Thymus (tissue), 14 donors: ENCODE measurements at places on chromosomes 11 and 22.
A peak's percentile ranks its signal among the peaks of the same experiment; 100 is the strongest.

GRCh38 chr22:42207918-42208317, 62.5 kb downstream of the TCF20 start:
- H3K4me1 ChIP-seq = no peaks in the 10 kb centered on the region
- no peak overlapping the region for H3K4me3 ChIP-seq
- no peak for DNase-seq
- H3K27me3 ChIP-seq = no peaks in the 10 kb centered on the region

DNA sequence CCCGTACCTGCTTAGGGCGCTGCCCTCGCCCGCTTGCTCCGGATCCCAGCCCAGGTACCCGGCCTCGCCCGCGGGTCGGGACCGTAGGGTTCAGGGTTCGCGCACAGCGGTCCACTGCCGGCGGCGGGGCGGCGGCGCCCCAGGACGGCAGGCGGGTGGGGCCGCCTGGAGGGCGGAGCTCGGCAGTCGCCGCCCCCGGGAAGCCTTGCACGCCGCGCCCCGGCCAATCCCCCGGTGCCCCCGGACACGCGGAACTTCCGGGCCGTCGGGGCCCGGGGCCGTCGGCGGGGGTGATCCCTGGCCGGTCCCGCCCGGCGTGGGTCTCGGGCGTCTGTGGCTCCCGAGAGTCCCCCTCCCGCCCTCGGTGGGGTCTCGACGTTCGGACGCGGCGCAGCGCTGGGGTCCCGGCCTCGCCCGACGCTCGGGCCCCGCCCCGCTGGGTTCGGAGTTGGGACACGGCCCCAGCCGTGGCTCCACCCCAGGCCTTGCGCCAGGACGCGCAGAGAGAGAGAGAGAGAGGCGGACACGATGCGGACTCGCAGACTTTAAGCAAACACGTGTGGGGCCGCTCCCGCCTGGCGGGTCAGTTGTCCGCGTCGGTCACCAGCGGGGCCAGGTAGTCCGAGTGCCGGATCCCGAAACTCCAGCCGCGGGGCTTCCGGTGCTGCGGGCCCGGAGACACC, at the start of gene TYMP:
Gene TYMP (minus strand): TSS at position 116 of the 683 bp plus-strand sequence. CDS start 303 bp downstream, outside the sequence.
- DNase-seq = no peak
- peaks cover 3% of the 10 kb centered on the region for H3K36me3 ChIP-seq
- peaks cover 58% of the 10 kb centered on the region for H3K27me3 ChIP-seq
- peak within 1 kb of the TSS; percentile 50 for H3K4me3 ChIP-seq
- H3K27ac ChIP-seq = peak within 1 kb of the TSS; percentile 80

DNA sequence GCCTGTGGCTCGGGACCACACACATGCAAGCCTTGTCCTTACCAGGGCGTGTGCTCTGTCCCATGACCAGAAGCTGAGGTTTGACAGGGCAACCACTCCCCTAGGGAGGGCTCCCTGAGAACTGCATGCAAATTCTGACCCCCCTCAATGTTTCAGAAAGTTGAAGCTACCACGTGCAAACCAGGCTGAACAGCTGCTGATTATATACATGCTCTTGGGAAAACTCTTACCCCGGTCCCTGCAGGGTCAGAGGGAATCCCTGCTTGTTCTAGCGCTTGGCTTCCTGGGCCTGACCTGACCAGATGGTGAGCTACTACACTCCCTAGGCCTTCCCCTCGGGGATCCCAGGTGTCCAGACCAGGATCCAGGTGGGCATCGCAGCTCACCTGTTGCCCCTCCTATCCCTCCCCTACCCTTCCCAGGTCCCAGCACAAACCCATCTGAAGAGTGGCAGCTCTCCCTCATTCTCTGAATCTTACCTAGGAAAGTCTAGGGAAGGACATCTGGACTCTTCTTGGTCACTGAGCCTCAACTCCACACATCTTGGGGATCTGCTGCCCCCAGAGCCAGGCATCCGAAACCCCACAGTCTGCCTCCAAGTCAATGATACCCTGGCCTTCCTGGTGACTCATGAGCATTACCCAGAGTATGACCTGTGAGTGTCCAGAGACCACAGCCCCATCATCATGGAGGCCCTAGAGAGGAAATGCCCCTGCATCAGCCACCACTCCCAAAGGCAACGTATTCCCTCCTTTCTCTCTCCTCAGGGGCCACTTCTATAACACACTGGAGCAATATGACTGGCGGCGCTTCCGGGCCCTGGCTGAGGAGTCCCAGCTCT, 61.5 kb downstream of the BTG4 start:
- H3K27ac ChIP-seq = no peak overlapping the region
- no peak for DNase-seq
- H3K4me1 ChIP-seq = no peaks in the 10 kb centered on the region
- H3K27me3 ChIP-seq = peaks cover 2% of the 10 kb centered on the region

DNA sequence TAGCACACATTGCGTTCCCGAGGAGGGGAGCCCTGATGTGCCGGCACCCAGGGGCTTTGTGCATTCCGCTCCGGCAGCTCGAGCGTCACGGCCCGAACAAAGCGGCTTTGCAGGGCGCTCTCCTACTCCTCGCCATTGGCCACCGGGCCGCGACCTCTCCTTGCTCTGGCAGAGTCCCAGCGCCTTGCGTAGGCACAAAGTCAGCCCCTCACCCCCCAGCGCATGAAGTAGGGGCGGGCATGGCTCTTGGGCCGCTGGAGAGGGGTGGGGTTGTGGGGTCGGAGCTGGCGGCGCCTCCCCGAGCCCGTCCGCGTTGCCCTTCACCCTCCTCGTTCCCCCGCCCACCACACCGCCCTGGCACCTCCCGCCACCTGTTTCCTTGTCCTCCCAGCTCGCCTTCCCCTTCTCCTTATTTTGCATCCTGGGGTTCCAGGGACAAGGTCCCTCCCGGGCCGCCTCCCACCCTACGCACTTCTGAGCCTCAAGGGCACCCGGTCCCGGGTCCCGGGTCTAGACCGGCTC, 753 bp upstream of the PPARA start:
- peak; percentile 46 for DNase-seq
- H3K36me3 ChIP-seq = peaks cover 6% of the 10 kb centered on the region
- peaks cover 20% of the 10 kb centered on the region for H3K4me1 ChIP-seq
- H3K4me3 ChIP-seq = peak overlapping the region; percentile 87

DNA sequence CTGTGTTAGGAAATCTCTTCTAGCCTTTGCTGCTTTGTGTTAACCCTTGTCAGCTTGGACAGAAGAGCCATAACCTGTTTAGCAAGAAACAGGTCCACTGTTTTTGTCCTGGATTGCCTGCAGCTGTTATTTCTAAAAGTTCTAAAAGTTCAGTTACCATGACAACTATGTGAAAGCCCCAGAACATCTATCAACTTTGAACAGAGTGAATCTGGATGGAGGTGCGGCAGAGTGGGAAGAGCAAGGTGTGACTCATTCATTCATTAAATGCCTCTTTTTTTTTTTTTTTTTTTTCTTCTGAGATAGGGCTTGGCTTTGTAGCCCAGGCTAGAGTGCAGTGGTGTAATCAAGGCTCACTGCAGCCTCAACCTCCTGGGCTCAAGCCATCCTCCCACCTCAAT, 50.5 kb downstream of the RBX1 start:
- H3K4me3 ChIP-seq = no peak overlapping the region
- no peaks in the 10 kb centered on the region for H3K27me3 ChIP-seq
- no peak overlapping the region for H3K27ac ChIP-seq

DNA sequence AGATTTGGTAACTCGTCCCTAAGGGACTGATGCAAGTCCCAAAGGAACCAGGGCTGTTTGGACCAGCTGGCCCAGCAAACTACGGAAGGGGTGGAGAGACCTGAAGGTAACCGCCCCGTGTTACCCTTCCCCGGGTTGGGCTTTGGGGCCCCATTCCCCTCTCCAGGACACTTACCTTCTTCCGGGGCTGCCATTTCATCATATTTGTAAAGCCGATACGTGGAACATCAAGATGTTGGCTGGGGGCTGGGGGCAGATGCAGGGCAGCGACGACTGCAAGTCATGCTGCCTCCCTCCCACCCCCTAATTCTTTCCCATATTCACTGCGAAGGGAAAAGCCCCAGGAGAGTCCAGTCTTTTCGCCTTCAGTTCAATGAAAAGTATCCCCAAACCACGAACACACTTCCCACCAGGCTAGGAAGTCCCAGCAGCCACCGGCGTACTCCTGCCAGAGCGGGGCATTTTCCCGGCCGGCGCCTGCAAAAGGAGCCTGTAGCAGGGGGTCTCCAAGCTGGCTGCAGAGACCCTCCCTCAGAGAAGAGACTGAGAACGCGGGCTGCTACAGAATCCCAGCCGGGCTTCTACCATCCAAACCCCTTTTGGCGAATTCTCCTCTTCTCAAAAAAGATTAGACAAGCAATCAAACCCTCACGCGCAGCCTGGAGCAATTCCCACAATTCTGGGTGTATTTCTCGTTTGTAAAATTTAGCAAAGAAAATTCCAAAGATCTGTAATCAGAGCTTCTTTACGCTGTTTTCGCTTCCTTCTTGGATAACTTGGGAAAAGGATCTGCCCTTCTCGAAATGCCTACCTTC, 236.7 kb downstream of the TTC28 start:
- H3K36me3 ChIP-seq = no peaks in the 10 kb centered on the region
- DNase-seq = no peak
- H3K4me1 ChIP-seq = peaks cover 7% of the 10 kb centered on the region
- peak overlapping the region; percentile 62 for H3K4me3 ChIP-seq

GRCh38 chr11:112693781-112694180, 267.4 kb upstream of the NCAM1 start:
- no peak for DNase-seq
- no peaks in the 10 kb centered on the region for H3K4me1 ChIP-seq
- H3K27me3 ChIP-seq = no peaks in the 10 kb centered on the region
- H3K4me3 ChIP-seq = no peak overlapping the region

- no peak overlapping the region for H3K4me3 ChIP-seq
- no peak for DNase-seq
Observed at GRCh38 chr11:6062691-6063358, 32.3 kb upstream of the OR56A1 start.

GRCh38 chr22:29689206-29689879, 30.5 kb upstream of the CABP7 start:
- H3K27ac ChIP-seq = no peak overlapping the region
- DNase-seq = no peak
- H3K4me1 ChIP-seq = no peaks in the 10 kb centered on the region
- H3K36me3 ChIP-seq = peaks cover 50% of the 10 kb centered on the region

DNA sequence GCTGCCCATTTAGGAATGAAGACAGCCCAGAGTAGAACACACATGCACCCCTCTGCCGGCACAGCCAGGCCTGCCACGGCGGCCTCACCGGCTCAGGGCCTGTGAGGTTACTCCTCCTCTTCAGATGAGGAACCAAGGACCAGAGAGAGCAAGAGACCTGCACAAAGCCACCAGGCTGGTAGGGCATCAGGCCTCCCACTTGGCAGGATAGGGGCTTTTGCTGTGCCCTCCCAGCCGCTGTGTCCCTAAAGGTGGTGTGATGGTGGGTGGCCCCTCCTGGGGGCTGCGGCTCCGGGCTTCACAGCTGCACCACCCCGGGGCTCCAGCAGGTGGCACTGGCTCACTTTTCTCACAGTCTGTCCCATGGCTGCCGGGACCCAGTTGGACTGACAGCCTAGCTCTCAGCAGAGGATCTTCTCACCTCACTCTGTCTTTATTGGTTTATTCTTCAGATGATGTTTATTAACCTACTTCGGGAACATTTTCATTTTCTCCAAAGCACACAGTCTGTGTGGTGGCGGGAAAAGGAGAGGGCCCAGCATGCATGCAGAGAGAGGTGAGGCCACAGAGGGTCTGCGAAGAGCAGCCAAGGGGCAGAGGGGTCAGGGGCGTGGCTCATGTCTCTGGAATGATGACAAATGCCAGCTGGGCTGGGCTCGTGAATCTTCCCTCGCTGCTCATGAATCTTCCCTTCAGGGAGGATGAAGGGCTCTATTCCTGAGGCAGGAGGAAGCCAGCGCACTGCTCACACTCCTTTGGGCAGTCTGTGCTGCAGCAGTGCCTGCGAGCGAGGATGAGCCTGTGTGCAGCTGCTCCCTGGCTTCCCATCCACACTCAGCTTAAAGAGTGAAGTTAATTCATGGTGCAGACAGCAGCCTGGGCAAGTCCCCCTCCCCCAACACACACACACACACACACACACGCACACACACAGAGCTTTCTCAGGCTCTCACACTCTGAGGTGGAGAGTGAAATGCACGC, 101.1 kb upstream of the PITPNB start:
- H3K27ac ChIP-seq = no peak overlapping the region
- no peaks in the 10 kb centered on the region for H3K27me3 ChIP-seq
- H3K4me1 ChIP-seq = peaks cover 28% of the 10 kb centered on the region
- H3K36me3 ChIP-seq = no peaks in the 10 kb centered on the region
- DNase-seq = peak; percentile 47

- no peaks in the 10 kb centered on the region for H3K27me3 ChIP-seq
- no peak overlapping the region for H3K27ac ChIP-seq
- H3K36me3 ChIP-seq = no peaks in the 10 kb centered on the region
- no peak for DNase-seq
- H3K4me3 ChIP-seq = no peak overlapping the region
- H3K4me1 ChIP-seq = no peaks in the 10 kb centered on the region
Observed at GRCh38 chr11:88404391-88404790, 66.9 kb upstream of the CTSC start.

- H3K27ac ChIP-seq = no peak overlapping the region
- no peaks in the 10 kb centered on the region for H3K36me3 ChIP-seq
- peak; percentile 56 for DNase-seq
- H3K4me3 ChIP-seq = no peak overlapping the region
Observed at GRCh38 chr11:124961972-124962609, 8.1 kb downstream of the CCDC15 start.

DNA sequence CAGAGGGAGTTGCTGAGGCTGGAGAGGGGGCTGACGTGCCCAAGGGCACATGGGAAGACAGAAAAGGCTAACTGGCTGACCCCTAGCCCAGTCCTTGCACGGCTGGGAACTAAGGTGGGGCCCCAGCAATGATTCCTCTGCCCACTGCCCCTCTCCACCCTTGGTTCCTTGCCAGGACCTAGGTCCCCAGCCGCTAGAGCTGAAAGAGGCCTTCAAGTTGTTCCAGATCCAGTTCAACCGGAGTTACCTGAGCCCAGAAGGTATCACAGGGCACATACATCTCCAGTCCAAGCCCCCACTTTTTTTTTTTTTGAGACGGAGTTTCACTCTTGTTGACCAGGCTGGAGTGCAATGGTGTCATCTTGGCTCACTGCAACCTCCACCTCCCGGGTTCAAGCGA, 390 bp downstream of the CTSW start:
- peaks cover 19% of the 10 kb centered on the region for H3K36me3 ChIP-seq
- H3K27me3 ChIP-seq = no peaks in the 10 kb centered on the region
- H3K27ac ChIP-seq = no peak overlapping the region
- no peak overlapping the region for H3K4me3 ChIP-seq

DNA sequence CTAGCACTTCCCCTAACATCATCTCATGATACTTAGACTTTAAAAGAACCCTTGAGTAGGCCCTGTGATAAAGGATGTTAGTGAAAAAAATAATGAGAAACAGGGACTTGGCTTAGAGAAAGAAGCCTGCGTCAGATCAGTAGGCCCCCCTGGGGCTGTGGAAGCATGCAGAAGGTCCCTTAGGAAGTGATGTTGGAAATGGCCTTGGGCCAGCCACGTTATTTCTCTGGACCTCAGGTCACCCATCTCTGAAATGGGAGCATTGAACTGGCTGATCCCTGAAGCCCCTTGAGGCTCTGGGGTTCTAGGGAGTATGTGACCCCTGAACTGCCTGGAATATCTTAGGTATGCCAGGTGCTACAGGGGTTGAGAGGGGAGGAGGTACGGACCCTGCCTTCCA, 40.2 kb downstream of the MCM5 start:
- DNase-seq = no peak
- peaks cover 6% of the 10 kb centered on the region for H3K36me3 ChIP-seq
- H3K27me3 ChIP-seq = no peaks in the 10 kb centered on the region
- H3K27ac ChIP-seq = no peak overlapping the region
- no peaks in the 10 kb centered on the region for H3K4me1 ChIP-seq

- peak overlapping the region; percentile 5 for H3K27ac ChIP-seq
- H3K4me3 ChIP-seq = no peak overlapping the region
- H3K27me3 ChIP-seq = no peaks in the 10 kb centered on the region
- peaks cover 27% of the 10 kb centered on the region for H3K4me1 ChIP-seq
- DNase-seq = no peak
- H3K36me3 ChIP-seq = no peaks in the 10 kb centered on the region
Observed at GRCh38 chr11:102316346-102316904, 859 bp upstream of the BIRC3 start.

GRCh38 chr11:33932721-33933120, 40.8 kb upstream of the LMO2 start:
- H3K27ac ChIP-seq = no peak overlapping the region
- H3K27me3 ChIP-seq = no peaks in the 10 kb centered on the region
- peaks cover 24% of the 10 kb centered on the region for H3K4me1 ChIP-seq
